Cardiac fibroblast (primary cell): ENCODE measurements at places on chromosomes 13 and 19.

DNA sequence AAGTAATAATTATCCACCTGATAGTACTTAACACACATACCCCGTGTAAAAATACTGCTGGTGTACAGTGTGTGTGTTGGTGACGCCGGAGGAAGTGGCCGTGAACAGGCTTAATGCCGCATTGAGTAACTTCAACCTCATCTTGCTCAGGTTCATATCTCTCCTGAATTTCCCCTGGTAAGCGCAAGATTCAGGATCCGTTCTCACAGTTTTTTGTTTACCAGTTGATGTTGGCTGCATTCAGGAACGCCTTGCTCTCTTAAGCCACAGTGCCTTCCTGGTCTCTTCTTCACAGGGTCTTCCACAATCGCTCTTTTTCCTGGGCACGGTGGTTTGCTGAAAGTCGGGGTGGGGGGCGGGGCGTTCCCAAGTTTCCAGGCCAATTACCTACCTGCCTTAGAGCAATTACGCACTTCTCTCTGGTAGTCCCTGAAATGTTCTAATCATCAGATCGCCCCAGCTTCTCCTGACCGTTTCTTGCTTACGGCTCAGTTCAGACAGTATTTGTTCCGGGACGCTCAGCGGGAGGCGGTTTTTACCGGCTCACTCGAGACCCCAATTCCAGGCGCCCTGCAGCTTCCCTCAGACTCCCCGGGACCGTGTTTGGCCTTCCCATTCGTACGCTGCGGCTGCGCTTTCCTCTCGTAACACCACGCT, 706 bp upstream of the DNAJC3 start:
- peak; percentile 46 for DNase-seq

- DNase-seq: peak; percentile 5
Observed at GRCh38 chr13:51912091-51912490, 50.3 kb downstream of the CCDC70 start.

DNA sequence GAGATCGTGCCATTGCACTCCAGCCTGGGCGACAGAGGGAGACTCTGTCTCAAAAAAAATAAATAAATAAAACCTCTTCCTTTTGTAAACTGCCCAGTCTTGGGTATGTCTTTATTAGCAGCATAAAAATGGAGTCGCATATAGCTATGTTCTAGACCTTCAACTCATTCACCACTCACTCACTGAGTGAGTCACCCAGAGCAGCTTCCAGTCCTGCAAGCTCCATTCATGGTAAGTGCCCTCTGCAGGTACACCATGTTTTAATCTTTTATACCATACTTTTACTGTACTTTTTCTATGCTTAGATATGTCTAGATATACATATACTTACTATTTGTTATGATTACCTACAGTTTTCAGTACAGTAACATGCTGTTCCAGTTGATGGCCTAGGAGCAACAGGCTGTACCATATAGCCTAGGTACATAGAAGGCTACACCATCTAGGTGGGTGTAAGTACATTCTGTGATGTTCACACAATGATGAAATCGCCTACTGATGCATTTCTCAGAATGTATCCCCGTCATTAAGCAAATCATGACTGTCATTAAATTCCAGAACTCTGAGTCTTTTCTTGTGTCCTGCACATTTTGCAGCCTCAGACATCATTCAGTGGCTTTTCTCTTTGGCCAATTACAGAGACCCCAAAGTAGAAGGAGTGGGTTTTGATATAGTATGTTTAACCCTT, 13.7 kb upstream of the FARP1 start:
- DNase-seq: peak; percentile 83

GRCh38 chr13:35706281-35706680, 229.8 kb upstream of the MAB21L1 start:
- no peak for DNase-seq

- peak; percentile 50 for DNase-seq
Observed at GRCh38 chr13:75785130-75785529, 149.0 kb downstream of the LMO7 start.

- DNase-seq: peak; percentile 22
Observed at GRCh38 chr19:52896431-52897137, 851 bp downstream of the ZNF320 start.

GRCh38 chr13:24233351-24233901, 72.9 kb downstream of the SPATA13 start:
- DNase-seq: peak; percentile 70

DNA sequence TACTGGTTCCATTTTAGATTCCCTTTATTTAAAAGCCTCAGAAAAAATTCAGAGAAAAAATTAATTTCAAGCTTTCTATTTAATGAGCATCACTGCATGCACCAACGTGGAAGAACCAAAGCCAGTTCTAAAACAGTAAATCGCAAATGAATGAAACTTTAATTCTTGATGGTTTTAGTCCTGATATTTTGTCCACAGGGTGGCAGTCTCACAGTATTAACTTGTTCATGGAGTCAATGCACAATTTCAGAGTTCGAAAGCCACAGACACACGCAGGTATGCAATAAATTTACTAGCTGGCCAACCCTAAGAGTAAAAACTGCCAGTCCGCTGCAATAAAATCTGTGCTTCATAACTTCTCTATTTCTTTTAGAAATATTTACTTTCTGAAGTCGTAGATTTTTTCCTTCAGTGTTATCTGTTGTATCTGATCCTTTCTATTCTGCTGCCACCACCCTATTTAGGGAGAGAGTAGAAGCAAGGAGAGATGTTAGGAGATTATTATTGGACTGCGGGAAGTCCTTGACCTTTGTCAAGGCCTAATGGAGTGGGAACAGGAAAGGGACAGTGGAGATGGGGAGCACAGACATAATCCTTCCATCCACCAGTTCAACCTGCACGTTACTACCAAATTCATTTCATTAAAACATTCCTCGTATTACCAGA, 7.0 kb upstream of the WBP4 start:
- DNase-seq: peak; percentile 65

- no peak for DNase-seq
Observed at GRCh38 chr19:3981373-3981735, 3.9 kb downstream of the EEF2 start.

- peak; percentile 85 for DNase-seq
Observed at GRCh38 chr13:84651288-84651687, 769.0 kb upstream of the SLITRK1 start.

DNA sequence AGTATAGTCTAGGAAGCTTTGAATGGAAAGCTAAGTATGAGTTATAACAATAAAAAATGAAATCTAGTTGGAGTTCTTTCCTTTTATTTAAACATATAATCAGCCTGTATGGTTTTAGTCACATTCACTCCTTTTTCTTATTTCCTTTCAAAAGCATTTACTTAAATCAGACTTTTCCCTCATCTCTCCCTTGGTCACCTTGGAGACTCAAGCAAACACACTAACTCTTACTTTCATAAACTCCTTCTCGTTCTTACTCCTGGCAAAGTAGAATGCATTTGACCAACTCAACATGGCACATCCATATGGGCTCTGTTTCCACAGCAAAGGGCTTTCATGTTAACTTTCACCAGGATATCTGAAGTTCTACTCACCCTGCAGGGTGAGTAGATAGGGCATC, 400.0 kb downstream of the LMO7 start:
- DNase-seq: peak; percentile 59
